Activated naive CD4-positive, alpha-beta T cell treated with Interleukin-2 at 50 U/mL for 16 hours (primary cell): ENCODE measurements at places on chromosomes 13 and 19.

- no peak for DNase-seq
Observed at GRCh38 chr19:45780146-45780447, 2.2 kb downstream of the DMPK start.

DNA sequence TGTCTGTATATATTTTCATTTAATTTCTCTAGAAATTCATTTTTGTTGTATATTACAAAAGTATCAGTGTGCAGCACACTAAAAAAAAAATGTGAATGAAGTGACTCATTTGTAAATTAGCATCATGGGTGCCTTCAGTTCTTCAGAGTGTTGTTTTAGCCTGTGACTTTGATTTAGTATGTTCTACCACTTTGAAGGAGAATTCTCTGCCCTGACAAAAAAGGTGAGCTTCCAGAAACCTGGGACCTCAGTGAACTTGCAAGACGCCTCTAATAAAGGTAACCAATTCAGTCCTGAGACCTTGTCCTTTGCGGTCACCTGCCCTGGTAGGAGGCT lies 2.4 kb downstream of the METTL21C start:
- no peak for DNase-seq

DNA sequence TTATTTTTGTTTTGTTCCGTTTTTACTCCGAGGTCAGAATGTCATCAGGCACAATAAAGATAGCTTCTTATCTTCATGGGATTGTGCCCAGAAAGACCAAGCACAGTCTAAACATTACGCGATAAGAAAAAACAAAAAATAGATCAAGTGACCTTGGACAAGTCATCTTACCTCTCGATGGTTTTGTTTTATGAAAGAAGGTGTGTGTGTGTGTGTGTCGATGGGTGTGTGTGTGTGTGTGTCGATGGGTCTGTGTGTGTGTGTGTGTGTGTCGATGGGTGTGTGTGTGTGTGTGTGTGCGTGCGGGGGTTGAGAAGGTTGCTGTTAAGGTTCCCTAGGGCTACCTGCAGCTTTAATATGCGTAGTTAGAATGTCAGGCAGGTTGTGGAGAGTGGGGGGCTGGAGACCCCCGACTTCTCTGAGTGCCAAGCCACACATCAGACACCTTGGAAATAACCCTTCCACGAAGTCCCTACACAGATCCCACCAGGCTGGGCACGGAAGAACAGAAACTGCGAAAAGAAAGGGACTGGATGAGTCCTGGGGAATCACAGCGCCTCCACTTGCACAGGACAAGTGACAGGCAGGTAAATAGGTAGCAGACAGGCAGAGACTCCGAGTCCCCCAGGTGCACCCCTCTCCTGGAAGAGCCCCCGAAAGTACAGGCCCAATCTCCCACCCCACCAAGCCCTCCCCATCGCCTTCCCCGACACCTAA lies 458 bp upstream of the ATP8A2 start:
- no peak for DNase-seq

- no peak for DNase-seq
Observed at GRCh38 chr13:39913928-39914327, 258.5 kb downstream of the COG6 start.

GRCh38 chr19:49761625-49762311 lies 1.3 kb downstream of the TSKS start:
- DNase-seq = no peak

GRCh38 chr19:14440049-14440448 lies 6.9 kb downstream of the PKN1 start:
- peak; percentile 78 for DNase-seq

GRCh38 chr13:110677731-110678545 lies 28.0 kb downstream of the CARS2 start:
- DNase-seq = peak; percentile 38

DNA sequence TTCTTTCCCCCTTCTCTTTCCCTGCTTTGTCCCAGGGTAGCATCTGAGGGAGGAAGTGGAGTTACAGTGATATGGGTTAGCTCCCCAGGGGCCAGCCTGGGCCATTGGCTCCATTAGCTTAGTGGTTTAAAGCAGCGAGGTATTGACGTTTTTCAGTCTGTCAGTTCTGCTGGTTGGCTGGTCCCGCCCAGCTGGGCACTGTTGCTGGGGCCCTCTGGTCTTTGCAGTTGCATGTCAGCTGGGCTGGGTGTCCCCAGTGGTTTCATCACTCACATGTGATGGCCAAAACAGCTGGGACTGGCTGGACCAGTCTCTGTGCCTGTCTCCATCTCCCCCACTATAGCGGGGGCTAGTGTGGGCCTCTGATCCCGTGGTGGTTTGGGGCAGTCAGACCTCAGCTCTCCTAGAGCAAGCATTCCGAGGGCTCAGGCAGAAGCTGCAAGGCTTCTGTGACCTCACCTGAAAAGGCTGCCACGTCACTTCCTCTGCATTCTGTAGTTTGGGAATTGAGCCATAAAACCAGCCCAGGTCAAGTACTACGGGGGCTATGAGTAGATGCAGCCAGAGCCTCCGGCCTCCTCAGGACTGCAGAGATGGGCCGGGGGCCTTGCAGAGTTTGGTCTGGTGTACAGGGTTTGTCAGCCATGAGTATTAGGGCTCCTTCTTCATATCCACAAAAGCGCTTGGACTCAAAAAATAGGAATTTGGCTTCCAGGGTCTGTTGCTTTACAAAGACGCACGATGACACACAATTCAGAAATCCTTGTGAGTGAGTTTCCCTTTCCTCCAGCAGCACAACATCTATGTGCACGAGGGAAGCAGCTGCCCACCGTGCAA lies 30.0 kb downstream of the TSSK6 start:
- no peak for DNase-seq

DNA sequence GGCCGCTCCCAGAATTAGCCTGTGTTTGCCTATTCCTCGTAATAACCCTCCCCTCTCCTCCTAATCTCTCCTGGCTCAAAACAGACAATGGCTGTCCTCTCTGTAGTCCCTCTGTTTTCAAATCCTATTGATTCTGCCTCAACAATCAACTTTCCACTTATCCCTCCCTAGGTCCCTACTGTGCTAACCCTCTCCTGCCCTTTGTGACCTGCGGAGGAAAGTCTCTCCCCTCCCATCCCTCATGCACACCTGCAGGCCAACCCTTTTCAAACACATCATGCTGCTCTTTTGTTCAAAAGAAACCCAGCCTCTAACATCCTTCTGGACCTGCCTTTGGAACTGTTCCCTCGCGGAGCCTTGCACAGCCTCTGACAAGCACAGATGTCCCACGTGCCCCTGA lies 37.3 kb downstream of the CILP2 start:
- no peak for DNase-seq

DNA sequence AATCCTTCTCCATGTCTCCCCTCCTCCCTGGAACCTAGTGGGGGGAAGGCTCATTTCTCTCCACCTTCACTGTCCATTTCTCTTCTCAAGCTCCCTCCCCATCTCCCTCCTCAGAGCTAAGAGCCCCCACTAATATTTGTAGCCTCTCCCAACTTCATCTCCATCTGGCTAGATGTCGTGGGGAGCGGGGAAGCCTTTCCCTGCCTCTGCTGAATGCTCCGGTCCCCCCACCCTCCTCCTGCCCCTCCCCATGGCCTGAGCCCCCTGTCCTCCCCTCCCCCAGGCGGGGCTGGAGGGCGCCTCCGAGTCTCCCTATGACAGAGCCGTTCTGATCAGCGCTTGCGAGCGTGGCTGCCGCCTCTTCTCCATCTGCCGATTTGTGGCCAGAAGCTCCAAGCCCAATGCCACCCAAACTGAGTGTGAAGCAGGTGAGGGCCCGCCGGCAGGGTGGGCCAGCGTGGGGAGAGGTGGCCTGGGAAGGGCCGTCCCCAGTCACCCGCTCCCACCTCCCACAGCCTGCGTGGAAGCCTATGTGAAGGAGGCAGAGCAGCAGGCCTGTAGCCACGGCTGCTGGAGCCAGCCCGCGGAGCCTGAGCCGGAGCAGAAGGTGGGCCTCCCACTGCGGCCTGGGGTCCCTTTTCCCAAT lies 1.0 kb downstream of the TMEM59L start:
- DNase-seq = no peak

GRCh38 chr13:67275351-67275960 lies 45.3 kb upstream of the PCDH9 start:
- DNase-seq = no peak

- no peak for DNase-seq
Observed at GRCh38 chr13:111914241-111915103, 152.5 kb upstream of the SOX1 start.

DNA sequence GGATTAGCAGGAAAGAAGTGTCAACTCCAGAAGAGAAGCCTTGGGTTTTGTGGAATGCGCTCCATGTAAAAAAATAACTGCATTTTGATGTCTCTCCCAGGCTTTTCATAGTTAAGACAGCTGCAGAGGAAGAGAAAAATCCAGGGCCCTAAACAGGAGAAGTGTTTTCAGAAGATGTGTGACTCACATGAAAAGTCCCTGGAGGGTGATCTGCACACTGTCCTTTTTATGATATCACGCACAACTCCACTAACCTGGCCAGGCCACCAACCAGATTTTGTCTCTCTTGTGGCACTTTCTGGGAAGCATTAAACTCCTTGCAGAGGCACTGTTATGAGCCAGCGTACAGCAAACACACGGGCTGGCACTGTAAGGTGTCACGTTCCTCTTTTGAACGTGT lies 267.3 kb downstream of the FGF9 start:
- DNase-seq = no peak

GRCh38 chr13:109924376-109924775 lies 138.0 kb upstream of the IRS2 start:
- DNase-seq = no peak

- no peak for DNase-seq
Observed at GRCh38 chr19:2145831-2146241, 5.5 kb downstream of the AP3D1 start.

DNA sequence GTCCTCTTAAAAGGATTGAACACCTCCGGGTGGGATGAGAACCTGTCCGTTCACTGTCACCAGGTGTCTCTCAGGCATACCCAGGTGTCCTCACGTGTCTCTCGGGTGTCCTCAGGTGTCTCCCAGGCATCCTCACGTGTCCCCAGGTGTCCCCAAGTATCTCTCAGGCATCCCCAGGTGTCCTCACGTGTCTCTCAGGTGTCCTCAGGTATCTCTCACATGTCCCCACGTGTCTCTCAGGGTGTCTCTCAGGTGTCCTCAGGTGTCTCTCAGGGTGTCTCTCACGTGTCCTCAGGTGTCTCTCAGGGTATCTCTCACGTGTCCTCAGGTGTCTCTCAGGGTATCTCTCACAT lies 33.8 kb downstream of the ATP4B start:
- no peak for DNase-seq

- no peak for DNase-seq
Observed at GRCh38 chr19:39843919-39844793, 2.0 kb downstream of the FBL start.

- DNase-seq = no peak
Observed at GRCh38 chr19:10227026-10227971, 3.8 kb downstream of the S1PR2 start.

GRCh38 chr13:101026328-101026727 lies 351.7 kb upstream of the TMTC4 start:
- DNase-seq = no peak

GRCh38 chr19:31962561-31962996 lies 382.8 kb upstream of the ZNF507 start:
- no peak for DNase-seq

DNA sequence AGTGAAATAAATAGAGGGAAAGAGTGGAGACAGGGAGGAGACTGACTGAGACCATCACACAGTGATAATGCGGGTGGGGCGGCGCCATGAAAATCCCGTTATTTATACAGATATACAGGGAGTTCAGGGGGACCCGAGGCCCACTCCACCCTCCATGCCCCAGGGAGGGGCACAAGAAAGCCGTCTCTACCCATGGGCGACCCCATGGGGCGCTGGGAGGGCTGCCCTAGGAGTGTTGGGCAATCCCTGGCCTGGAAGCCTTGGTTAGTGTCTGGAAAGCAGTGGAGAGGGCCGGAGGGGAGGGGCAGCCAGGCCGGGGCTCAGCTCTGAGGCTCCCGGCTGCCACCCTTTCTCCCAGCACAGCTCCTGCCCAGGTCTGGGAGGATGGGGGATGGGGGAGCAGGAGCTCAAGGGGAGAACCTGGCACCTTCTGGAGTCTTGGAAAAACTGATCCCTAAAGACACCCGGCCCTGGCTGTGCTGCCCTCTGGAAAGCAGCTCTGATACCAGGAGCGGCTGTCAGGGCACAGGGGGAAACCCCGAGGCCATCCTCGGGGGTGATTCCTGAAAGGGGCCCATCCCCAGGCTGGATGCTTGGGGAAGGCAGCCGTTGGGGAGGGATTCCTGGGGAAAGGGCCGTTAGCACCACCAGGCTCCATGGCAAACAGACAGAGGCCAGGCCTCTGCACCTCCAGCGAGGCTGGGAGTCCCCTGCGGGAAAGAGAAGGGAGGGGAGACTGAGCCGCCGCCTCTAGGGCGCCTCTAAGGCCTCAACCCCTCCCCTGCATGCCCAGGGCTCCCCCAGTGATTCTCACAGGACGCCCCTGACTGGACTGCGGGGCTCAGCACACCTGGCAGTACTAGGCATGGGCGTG lies 3.0 kb upstream of the PRKD2 start:
- DNase-seq = no peak

- no peak for DNase-seq
Observed at GRCh38 chr13:111338841-111339240, 18.4 kb downstream of the TEX29 start.

- peak; percentile 85 for DNase-seq
Observed at GRCh38 chr19:42121656-42122069, 10.6 kb downstream of the POU2F2 start.

DNA sequence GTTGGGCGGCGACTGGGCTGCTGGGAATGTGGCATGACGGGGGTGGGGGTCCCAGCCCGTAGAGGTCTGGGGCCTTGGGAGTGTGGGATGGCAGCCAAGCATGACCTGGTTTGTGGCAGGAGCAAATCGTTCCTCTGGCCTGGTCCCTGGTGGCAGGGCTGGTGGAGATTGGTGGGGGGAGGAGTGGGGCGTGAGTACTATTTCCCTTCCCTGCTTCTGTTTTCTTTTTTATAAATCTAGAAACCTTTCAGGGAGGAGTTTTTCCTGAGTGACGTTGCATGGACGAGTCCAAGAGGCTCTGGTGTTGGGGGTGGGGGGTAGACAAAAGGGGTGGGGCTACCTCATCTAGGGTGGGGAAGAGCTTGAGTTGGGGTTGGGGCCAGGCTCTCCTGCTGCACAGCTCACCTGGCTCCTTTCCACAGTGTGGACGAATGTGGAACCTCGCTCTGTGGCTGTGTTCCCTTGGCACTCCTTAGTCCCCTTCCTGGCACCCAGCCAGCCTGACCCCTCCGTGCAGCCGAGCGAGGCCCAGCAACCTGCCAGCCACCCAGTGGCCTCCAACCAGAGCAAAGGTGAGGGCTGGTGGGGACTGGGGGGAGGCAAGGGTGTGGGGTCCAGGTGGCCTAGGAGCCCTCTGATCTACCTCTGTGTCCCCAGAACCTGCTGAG lies 15.4 kb upstream of the PRR19 start:
- DNase-seq = no peak

DNA sequence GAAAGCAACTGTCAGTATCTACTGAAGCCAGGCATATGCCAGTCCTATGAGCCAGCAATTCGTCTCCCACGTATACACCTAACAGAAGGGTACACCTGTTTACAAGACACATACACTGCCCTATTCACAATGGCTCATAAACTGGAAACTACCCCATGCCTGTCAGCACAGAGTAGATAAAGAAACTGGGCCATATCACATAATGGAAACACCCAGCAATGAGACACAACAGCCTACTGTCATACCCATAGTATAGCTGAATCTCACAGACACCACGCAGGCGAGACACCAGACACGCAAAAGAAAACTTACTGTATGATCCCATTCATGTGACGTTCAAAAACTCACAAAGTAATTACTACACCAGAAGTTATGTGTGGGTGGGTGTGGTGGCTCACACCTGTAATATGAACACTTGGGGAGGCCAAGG lies 15.7 kb downstream of the NOSIP start:
- peak; percentile 66 for DNase-seq

GRCh38 chr19:13298565-13299481 lies 148.6 kb downstream of the IER2 start:
- no peak for DNase-seq

GRCh38 chr13:75610466-75610865 lies 25.7 kb upstream of the LMO7 start:
- DNase-seq = no peak
